ENCODE measurements at places on chromosomes 1 and 21.

GRCh38 chr1:116110567-116111523 is at the start of gene MAB21L3:
Gene MAB21L3, plus strand, starts transcription at chr1:116111399. Its CDS starts 1,217 bp downstream, at chr1:116112616.
- DNase-seq: no peak

- DNase-seq: no peak
These were observed 746 bp upstream of the POFUT2 start for GRCh38 chr21:45288441-45288841.

DNA sequence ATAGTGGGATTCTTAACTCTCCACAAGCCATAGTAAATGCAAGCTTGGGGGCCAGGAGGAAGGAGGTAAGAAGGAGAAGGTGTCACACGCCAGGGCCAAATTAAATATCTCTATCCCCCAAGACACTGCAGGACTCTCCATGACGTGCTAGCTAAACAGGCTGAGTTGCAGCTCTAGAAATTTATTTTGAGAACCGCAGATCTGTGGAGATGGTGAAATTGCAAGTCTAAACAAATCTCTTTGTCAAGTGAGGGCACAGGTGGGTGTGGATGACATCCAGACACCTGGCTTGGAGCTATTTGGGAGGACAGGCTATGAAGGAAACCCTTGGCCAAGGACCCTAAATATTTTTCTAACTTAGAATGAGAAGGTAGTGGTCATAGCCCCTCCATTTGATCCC is 39.5 kb upstream of the USP1 start:
- DNase-seq: no peak

- DNase-seq: no peak
These were observed 339 bp downstream of the PTGS2 start for GRCh38 chr1:186679924-186680244.

DNA sequence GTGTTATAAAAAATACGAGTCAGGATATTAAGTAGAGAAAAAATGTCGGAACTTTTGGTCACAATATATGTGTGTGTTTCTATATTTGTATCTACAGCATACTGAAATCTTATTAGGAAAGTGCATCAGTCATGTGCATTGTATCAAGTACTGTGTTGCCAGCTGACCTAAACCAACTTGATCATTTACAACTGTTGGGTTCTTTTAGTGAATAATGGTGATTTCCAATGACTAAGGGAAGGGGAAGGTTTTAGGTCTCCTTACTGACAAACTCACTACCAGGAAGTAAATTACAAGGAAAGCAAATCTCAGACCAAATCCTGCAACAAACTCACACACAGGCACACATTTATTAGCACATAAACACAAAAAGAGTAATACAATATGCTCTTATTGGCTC is 142.7 kb downstream of the TSEN15 start:
- no peak for DNase-seq

- DNase-seq: no peak
These were observed 205.4 kb downstream of the SLC35F3 start for GRCh38 chr1:234109840-234110239.

GRCh38 chr1:64679177-64679576 is 65.7 kb upstream of the RAVER2 start:
- no peak for DNase-seq

DNA sequence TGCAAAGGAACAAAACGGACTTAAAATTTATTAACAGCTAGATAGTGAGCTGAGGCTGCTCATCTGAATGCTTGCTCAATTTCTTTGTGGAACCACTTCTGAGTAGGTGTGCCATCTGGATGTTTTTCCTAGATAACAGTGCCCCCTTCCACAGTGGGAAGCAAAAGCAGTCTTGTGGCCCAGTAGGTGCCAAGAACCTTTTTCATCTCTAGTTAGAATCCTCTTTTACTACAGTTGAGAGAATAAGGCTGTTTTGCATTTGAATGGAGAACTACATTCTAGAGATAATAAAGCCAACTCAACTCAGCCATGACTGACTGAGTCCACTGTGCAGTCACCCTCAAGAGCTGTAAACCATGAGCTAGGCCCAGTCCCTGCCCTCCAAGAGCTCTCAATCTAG is 13.3 kb downstream of the F3 start:
- no peak for DNase-seq

- peak; percentile 25 for DNase-seq
These were observed 82.2 kb upstream of the SSX2IP start for GRCh38 chr1:84772428-84772943.

DNA sequence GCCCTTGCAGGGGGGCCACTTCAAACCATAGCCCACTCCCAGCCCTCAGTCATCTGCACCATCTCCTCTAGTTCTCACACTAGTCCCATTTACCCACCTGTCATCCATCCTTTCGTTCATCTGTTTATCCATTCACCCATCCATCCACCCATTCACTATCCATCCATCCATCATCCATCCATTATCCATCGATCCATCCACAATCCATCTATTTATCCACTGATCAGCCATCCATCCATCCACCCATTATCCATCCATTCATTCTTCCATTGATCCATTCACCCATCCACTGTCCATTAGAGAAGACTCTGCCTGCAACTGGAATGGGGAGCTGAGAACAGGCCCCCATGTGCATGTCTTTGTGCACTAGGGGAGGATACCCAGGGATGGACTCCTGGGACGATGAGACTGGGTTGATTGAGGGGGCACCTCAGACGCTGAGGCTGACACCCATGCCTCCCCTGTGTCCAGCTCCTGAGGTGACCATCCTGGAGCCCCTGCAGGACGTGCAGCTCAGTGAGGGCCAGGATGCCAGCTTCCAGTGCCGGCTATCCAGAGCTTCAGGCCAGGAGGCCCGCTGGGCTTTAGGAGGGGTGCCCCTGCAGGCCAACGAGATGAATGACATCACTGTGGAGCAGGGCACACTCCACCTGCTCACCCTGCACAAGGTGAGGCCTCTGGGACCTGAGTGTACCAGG is 97.9 kb downstream of the TRIM11 start:
- DNase-seq: no peak

GRCh38 chr21:31732597-31733550 is 956 bp upstream of the SCAF4 start:
- no peak for DNase-seq

DNA sequence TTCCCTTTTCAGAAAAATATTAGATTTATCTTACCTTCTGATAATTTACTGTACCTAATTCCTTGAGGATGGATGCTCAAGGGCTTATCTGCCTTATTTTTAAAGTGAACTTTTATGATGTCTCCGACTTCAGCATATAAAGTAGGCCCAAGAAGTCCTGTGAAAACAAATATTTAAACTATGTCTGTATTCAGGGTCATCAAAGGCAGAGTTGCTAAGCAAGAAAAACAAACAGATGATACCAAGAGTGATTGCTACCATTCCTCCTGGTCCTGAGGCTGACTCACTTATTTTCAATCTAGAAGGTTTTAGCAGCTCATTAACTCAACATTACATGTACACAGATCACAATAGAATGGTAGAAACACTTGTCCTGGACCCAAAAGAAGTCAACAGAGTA is 14.1 kb downstream of the F5 start:
- no peak for DNase-seq

DNA sequence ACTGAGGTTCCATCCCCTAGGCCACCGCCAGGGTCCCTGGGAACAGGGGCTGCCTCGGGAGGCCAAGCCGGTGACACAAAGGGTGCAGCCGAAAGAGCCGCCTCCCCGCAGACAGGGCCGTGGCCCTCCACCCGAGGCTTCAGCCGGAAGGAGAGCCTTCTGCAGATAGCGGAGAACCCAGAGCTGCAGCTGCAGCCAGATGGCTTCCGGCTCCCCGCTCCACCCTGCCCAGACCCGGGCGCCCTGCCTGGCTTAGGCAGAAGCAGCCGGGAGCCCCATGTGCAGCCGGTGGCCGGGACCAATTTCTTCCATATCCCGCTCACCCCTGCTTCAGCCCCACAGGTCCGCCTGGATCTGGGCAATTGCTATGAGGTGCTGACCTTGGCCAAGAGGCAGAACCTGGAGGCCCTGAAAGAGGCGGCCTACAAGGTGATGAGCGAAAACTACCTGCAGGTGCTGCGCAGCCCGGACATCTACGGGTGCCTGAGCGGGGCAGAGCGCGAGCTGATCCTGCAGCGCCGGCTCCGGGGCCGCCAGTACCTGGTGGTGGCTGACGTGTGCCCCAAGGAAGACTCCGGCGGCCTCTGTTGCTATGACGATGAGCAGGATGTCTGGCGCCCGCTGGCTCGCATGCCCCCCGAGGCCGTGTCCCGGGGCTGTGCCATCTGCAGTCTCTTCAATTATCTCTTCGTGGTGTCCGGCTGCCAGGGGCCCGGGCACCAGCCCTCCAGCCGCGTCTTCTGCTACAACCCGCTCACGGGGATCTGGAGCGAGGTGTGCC is 1.4 kb downstream of the KLHDC7A start:
- no peak for DNase-seq

- DNase-seq: no peak
These were observed 56.9 kb downstream of the TBCE start for GRCh38 chr1:235424092-235424491.

GRCh38 chr21:26846036-26846931 is 1.1 kb upstream of the ADAMTS1 start:
- no peak for DNase-seq

GRCh38 chr1:20368866-20369470 is 78.3 kb downstream of the VWA5B1 start:
- no peak for DNase-seq

- no peak for DNase-seq
These were observed 231.9 kb downstream of the SDCCAG8 start for GRCh38 chr1:243487649-243488227.

DNA sequence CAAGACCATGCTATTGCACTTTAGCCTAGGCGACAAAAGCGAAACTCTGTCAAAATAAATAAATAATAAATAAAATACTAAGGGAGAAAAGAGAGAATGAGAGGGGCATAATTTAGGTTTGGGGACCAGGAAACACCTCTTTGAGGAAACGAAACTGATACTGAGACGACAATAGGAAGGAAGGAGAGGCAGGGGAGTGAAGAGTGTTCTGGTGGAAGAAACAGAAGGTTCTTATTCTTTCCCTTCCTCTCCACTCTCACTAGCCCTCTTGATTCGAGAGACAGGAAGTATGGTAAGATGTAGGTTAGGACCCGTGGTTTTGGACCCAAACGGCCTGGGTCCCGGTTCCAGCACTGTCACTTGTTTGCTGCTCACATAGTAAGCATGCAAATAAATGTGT is 1.6 kb upstream of the NKAIN1 start:
- no peak for DNase-seq

DNA sequence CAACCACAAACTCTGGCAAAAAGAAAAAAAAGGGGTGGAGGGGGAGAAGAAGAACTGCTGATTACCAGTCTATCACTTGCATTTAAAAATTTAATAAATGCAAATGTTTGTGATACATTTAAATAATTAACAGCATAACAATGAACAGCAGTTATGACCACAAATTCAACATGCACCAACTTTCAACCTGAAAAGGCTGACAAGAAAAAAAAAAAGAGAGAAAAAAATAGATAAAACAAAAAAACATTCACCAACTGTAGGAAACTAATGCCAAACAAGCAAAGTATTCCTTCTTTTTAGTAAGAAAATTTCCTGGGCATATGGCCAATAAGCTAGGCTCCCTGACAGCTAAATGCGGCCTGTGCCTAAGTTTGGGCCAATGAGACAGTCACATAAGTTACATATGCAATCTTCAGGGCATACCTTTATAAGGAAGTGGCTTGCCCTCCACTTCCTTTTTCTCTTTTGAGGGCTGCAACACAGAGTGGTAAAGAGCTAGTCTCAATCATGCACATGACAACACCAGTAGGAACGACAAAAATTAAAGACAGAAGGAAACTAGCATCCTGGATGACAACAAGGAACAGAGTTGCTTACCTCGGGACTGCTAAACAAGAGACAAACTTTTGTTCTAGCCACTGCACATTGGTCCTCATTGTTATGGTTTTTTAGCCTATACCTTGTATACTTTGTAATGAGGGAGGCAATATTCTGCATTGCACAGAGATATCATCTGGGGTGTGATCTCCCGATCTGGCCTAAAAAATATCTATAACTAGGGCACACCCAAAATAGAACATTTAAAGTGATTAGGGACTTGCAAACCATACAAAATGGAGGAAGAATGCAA is 24.2 kb upstream of the PHTF1 start:
- DNase-seq: peak; percentile 46

DNA sequence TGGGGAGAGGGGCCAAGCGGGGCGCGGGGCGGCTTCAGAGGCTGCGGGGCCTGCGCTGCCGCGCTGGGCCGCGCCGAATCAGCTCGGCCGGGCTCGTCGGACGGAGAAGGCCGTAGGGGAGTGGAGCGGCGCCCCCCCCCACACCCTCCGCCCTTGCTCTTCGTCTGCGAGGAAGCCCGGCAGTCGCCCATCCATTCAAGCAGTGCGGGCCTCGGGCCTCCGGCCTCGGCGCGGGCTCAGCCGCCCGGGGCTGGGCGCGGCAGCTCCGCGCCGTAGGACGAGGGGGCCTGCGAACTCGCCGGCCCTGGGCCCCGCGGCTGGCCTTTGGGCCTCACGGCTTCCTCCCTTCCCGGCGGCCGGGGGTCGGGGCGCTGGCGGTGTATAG is 564 bp downstream of the CTPS1 start:
- peak; percentile 14 for DNase-seq

DNA sequence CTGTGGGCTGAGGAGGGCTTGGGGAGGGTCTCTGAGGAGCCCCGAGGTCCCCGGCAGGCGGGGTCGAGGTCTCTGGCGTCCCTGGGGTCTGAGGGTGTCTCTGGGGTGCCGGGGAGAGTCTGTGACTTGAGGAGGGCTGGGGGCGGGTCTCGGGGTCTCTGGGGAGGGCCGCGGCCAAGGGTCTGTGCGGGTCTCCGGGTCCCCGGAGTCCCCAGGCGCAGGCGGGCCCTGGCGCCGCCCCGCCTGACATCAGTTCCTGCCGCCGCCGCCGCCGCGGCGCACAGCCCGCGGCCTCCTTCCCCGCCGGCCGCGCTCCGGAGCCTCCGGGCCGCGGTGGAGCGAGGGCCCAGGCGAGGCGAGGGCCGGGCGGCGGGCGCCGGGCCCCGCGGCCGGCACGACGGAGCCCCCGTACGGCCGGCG is at the start of gene PLEKHM2:
TSS of gene PLEKHM2 (plus strand) at position 279 of the 420 bp plus-strand sequence. CDS start 239 bp downstream, outside the sequence.
- peak; percentile 9 for DNase-seq

- DNase-seq: no peak
These were observed 337.4 kb upstream of the LYPLAL1 start for GRCh38 chr1:218836264-218836663.

- no peak for DNase-seq
These were observed 53.2 kb upstream of the MRPS6 start for GRCh38 chr21:34020005-34020847.

All from T-helper 22 cell (primary cell).